GDM1 (cell line): ENCODE measurements at places on chromosomes 16 and 17.
A peak's percentile ranks its signal among the peaks of the same experiment; 100 is the strongest.

DNA sequence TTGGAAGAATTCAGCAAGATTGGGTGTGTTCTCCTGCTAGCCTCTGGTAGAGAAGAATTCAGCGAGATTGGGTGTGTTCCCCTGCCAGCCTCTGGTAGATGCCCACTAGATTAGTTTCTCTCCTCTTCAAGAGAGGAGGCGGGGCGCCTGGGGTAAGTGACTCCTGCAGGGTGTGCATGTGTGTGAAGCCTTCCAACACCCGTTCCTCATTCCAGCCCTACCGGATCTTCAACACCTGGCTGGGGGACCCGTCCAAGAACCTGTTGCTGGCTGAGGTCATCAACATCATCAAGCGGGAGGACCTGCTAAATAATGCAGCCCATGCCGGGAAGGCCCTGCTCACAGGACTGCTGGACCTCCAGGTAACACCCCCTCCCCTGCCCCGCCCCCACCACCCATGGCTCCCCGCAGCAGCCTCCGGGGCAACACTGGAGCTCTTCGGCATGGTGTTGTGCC lies 21.3 kb downstream of the TMEM186 start:
- DNase-seq = no peak

- no peak for DNase-seq
These were observed 84.7 kb downstream of the LMF1 start for GRCh38 chr16:886084-886543.

DNA sequence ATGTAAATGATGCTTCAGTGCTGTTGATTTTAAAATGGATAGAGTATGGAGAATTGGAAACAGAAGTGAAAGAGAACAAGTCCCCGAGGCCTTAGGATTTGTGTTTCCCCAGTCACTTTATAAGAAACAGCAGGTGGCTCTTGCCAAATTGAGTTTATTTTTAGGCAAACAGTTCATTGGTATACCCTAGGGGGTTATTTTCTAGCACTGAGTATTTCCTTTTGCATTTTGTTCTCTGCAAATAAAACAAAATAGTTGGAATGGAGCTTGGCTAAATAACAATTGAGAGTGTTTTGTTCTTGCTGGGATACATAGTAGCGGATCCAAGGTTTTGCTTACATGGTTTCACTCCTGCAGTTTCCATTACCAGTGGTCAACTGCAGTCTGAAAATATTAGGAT lies 591.1 kb upstream of the C16orf82 start:
- DNase-seq = no peak

DNA sequence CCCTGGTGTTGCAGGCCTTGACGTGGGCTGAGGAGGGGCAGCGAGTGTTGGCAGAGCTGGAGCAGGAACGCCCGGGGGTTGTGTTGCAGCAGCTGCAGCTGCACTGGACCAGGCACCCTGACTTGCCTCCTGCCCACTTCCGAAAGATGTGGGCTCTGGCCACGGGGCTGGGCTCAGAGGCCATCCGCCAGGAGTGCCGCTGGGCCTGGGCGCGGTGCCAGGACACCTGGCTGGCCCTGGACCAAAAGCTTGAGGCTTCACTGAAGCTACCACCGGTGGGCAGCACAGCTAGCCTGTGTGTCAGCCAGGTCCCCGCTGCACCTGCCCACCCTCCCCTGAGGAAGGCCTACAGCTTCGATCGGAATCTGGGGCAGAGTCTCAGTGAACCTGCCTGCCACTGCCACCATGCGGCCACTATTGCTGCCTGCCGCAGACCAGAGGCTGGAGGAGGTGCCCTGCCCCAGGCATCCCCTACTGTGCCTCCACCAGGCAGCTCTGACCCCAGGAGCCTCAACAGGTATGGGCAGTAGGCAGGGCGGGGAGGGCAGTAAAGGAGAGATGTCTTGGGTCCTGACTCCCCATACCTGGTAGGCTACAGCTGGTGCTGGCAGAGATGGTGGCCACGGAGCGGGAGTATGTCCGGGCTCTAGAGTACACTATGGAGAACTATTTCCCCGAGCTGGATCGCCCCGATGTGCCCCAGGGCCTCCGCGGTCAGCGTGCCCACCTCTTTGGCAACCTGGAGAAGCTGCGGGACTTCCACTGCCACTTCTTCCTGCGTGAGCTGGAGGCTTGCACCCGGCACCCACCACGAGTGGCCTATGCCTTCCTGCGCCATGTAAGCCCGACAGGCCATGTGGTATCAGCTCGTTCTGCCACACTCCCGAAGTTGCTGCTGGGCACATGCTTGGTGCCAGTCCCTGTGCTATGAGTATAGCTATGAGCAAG lies 5.6 kb downstream of the PLEKHG4 start:
- DNase-seq = no peak

GRCh38 chr16:65119901-65120401 lies 1.9 kb downstream of the CDH11 start:
- DNase-seq = no peak

DNA sequence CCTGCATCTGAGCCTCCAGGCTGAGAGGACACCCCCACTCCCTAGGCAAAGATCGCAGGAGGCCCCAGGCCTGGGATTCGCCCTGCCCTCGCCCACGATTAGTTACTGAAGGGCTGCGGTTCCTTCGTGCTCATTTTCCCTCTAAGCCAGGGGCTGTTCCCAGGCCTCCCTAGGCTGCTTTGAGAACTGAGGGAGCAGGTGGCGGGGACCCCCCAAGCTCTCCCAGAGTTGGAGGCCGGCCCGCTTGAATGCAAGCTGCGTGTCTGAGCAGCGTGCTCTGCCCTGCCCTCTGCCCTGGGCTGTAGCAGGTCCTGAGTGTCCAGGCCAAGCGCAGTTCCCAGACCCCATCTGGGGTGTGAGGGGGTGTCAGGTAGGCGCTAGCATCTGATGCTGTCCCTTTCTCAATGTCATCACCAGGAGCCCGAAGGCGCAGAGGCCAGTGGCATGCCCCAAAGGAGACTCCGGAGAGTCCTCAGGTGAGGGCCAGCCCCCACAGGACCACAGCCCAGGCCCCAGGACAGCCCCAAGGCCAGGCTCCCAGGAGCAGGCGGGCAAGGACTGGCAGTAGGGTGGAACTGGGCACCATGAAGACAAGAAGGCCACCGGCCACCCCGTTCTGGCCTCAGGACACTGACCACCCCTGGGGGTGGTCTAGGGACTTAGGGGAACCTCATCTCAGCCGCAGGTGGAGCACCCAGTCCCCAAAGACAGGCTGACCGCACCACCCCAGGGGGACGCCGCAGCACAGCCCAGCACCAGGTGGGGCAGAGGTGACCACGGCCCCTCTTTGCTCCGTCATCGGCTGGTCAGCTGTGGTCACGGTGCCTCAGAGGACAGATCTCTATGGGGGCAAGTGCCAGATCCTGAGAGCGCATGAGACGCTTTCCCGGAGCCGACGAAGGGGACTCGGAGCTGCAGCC lies 14.6 kb downstream of the ENDOV start:
- no peak for DNase-seq

DNA sequence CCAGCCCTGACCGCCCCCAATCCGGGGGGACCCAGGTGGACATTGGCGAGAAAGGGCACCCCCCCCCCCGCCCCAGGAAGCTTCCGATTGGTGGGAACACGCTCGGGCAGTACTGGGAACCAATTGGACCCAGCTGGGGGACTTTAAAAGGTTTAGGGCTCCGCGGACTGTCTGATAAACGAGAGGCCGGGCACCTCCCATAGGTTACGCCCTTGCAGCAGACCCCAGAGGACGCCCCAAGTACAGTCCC lies 245 bp downstream of the TMEM256 start:
- DNase-seq = no peak

DNA sequence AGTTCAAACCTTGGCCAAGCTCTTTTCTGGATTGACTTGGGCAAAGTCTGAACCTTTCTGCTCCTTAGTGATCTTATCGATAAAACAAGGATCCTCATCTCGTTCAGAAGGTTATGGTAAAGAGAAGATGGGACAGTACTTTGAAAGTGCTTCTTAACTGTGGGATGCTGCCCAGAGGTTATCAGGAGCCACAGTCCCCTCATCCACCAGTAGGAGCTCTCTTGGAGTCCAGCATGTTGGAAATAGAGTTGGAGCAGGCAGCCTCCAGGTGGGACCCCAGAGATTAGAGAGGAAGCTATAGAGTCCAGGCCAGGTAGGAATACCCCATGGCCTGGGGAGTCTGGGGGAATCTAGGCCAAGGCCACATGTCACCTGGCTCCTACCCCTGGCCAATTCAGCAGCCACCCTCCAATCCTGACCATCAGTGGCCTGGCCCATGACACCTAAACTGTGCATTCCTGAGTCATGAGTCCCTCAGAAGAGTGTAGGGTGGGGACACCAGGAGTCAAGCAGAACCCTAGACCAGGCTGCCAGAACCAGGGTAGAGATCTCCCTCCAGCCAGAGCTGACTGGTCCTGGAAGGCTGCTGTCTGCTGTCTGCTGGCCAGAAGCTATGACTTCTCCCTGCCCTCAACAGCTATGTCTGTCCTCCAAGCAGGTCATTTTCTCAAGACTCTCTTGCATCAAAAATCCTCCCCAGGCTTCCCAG lies 144.3 kb downstream of the AIPL1 start:
- DNase-seq = no peak

DNA sequence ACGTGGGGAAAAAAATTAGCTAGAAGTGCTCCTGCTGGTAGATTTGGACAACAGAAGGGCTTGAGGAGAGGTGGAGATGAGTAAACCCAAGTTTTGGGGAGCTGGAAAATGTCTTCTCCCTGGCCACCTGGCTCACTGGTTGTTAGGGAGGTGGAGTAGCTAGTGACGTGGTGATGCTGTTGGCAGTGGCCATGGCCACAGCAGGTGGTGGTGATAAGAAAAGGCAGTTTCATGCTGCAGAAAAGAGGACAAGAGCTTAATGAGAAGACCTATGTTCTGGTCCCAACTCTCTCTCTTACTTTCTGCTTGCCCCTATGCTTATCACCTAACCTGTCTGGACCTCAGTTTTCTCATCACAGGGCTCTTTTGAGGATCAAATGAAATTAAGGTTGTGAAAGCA lies 223.5 kb upstream of the N4BP1 start:
- no peak for DNase-seq

GRCh38 chr17:71801301-71801700 lies 319.5 kb upstream of the SOX9 start:
- DNase-seq = no peak

DNA sequence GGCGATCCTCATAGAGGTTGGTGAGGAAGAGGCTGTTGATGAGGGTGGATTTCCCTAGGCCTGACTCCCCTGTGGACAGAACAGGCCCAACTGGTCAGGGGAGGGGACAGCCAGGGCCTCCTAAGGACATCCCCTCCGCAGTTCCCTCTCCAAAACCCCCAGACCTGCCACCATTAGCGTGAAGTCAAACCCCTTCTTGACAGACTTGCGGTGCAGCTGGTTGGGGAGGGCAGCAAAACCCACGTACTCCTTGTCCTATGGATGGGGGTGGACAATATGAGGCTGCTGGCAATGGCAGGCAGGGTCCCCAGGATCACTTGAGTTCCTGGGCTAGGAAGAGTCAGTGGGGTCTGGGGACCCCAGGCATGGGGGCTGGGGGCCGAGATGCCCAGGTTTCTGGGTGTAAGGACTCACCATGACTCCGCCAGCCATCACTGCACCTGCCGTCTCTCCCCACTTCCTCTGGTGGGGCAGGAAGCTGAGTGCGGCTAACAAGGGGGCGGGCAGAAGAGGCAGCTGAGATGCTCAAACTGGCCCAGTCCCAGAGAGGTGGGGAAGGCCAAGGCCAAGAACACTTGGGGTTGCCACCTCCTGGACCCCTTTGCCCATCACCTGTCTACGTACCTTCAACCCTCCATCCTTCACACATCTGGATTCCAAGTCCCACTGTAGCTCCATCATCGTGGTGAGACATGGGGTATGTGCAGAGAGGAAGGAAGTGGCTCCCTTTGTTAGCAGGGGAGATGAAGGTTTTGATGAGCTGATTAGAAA lies at the start of gene SEPTIN1:
Gene SEPTIN1 (minus strand): TSS at position 451 of the 771 bp plus-strand sequence. CDS start 19 bp downstream, at position 432.
- peak; percentile 26 for DNase-seq

GRCh38 chr17:63764716-63765115 lies 8.7 kb downstream of the CCDC47 start:
- no peak for DNase-seq

DNA sequence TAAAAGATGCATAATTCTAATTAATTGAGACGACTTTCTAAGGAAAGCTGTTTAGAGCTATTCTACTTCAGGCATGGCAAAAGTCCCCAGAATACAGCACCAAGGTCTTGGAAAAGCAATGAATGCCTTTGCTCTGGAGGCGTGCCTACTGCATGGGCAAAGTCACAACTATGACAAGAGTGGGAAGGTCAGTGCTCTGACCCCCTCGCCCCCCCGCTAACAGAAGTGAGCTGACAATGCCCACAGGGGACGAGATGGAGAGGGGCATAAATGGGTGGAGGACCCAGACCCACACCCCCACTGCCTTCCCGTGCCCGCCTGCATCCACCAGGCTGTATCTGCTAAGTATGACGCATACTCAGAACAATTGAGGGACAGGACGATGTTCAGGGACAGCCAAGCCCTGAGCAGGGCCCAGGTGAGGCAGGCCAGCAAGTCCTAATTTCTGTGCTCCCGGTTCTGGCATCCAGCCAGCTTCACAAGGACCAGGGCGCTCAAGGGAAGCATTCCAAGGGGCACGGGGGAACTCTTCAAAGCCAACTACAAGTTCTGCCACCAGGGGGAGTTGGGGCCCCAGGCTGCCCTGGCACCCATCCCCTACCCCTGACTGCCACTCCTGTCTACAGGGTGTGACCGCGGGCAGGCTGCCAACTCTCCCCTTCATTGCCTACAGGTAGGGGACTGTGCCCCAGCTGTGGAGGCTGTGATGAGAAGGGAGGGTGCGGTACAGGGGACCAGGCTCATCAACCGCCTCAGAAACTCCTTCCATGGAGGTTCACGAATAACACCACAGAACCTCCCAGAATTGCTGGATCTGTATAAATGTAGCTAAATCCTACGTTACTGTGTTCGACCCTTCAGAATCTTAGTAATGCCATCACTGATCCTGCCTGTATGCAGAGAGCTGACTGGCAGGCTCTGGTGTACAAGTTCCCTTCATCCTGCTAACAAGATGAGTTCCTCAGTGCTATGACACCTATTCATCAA lies 20.8 kb downstream of the NPRL3 start:
- peak; percentile 52 for DNase-seq

- no peak for DNase-seq
These were observed 290.1 kb downstream of the MAP2K4 start for GRCh38 chr17:12310811-12311210.

- DNase-seq = no peak
These were observed 12.8 kb downstream of the SLC7A6OS start for GRCh38 chr16:68297908-68298307.

DNA sequence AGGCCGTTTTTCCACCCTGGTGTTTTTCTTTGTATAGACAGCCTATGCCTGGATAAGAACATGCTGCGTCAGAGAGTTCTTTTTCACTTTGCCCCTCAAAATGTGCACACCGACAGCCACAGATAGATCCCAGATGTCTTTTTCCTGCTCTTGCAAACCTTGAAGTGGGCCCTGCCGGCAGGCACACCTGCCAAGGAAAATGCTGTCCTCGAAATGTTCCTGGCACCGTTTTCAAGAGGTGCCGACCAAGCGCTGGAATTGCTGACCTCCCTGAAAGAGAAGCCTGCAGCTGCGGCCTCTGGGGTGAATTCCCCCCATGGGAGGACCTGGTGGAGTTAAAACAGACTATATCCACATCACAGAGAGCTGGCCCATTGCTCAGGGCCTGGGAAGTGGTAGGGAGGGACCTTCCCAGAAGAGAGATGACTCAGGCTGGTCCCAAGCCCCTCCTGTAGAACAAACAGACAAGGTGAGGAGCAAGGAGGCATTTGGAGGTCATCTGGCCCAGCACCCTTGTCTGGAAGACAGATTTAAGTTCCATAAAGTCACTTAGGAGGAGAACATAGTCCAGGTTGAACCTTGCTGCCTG lies 668.1 kb downstream of the MAF start:
- DNase-seq = no peak
